ENCODE measurements at places on chromosomes 2 and 18.

DNA sequence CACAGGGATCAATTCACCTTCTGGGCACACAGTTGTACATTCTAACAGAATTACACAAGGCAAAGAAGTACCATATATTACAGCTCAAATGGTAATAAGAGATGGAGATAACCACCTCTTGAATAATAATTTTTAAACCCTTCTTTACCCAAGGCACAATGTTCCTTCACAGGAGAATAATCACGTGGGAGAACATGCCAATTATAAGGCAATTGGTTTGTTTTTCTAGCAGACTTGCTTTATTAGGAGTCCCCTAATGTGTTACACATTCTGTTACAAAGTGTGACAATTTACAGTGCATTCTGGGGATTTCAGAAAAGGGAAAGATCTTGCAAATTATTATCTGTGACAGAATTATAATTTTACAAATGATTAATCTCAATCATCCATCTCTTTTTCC lies 380.3 kb downstream of the RND3 start:
- DNase-seq, result no peak

GRCh38 chr2:235382601-235383000 lies 111.2 kb upstream of the AGAP1 start:
- no peak for DNase-seq

DNA sequence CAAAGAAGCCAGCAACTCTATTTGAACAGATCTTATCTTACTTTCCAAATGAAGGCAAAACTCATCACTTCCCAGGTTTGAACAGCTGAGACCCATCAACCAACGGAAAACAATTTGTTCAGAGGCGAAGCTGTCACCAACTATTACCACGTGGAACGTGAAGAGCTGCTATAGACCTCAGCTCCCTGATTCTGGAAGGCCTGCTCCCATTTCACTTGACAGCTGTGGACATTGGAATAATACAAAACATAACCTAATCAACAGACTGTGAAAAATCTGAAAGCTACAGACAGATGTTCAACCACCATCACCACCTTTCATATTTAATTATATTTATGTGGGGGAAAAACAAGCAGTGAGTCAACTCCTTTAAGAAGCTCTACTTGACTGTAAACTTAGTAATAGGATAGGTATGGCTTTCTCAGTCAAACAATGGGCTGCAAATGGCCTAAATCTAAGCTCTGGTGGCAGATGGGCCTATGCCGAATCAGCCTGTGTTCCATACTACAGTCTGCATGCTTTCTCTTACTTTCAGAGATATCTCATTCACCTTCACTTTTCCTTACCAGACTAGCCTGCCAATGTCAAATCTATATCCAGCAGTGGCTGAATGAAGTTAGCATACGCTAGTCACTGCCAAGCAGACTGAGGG lies 896.4 kb downstream of the TDRD15 start:
- no peak for DNase-seq

DNA sequence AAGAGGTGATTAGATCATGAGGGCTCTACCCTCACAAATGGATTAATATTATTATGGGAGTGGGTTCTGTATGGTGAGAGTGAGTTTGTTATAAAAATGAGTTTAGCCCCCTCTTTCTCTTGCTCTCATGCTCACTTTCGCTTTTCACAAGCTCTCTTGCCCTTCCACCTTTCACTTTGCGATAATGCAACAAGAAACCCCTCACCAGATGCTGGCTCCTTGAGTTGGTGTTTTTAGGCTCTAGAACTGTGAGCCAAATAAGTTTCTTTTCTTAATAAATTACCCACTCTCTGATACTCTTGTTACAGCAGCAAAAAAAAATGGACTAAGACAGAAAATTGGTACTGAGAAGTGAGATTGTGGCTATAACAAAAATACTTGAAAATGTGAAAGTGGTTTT lies 106.5 kb downstream of the EHBP1 start:
- DNase-seq, result no peak

- DNase-seq, result no peak
Measured at GRCh38 chr18:919078-919477, 14.4 kb downstream of the ADCYAP1 start.
